SK-N-SH (cell line): ENCODE measurements at places on chromosomes 5 and 9. TPM values are rescaled to one million over a fixed set of nuclear protein-coding genes. Genes with fewer than 3 reads are reported as not detected.
A peak's percentile ranks its signal among the peaks of the same experiment; 100 is the strongest.

DNA sequence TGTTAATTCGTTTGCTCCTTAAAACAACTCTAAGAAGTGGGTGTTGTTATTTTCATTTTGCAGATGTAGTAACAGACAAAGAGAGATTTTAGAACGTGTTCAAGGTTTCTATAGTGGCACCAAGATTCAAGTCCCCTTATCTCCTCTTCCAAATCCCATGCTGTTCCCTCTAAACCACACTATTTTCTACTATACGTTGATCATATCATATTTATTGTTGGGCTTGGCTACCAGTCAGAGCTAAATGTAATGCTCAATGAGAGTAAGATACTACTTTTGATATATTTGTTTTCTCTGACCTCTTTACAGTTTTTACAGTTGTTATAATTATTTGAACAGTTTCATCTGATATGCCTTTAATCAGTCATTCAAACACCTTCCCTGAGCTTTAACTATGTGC, 212.9 kb downstream of the EFNA5 start:
- no peak for DNase-seq

- no peak for DNase-seq
Measured at GRCh38 chr5:149798466-149798865, 68.4 kb downstream of the PPARGC1B start.

GRCh38 chr5:2415678-2416077, 335.8 kb downstream of the IRX2 start:
- peak; percentile 27 for DNase-seq

DNA sequence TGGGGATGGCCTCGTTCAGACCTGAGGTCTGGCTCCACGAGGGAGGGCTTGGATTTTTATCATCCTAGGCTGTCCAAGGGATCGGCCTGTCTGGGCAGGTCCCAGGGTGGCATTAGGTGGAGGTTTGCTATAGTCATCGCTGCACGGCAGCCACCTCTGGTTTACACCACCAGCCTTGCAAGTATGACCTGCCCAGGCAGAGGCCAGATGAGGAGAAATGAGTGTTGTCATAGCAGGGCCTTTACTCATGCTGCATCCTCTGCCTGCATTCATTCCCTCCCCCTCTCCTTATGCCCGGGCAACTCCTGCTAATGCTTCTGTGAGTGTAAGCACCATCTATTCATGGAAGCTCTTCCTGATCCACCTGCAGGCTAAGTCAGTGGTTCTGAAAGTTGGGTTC, 15.3 kb upstream of the NDST1 start:
- DNase-seq, result no peak

GRCh38 chr9:124752967-124753366, 18.1 kb downstream of the NR6A1 start:
- DNase-seq, result peak; percentile 29

GRCh38 chr5:72991394-72991793, 35.6 kb downstream of the FCHO2 start:
- DNase-seq, result no peak

Gene SH2D3C
- polyA plus RNA-seq, result 0.15 and 0.52 TPM in 2 replicates

Gene TMEM174
- not detected in 2 replicates for polyA plus RNA-seq

DNA sequence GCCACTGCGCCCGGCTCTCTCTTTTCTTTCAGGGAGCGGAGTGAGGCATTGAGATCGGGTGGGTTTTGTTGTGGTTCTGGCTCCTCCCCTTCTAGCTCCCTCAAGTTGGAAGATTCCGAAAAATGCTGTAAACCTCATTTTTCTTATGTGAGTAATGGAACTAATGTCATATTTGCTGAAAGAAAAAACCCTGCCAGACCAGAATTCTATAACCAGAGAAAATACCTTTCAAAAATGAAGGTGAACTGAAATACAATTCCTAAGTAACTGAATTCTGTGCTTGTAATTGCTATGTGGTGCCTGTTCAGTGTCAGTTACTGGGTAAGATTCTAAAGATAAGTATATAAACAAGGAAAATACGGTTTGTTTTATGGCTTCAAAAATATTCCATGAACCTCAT, 30.9 kb upstream of the CDK20 start:
- no peak for DNase-seq

Gene RHOBTB3
- 59.3 and 73.6 TPM in 2 replicates for polyA plus RNA-seq

DNA sequence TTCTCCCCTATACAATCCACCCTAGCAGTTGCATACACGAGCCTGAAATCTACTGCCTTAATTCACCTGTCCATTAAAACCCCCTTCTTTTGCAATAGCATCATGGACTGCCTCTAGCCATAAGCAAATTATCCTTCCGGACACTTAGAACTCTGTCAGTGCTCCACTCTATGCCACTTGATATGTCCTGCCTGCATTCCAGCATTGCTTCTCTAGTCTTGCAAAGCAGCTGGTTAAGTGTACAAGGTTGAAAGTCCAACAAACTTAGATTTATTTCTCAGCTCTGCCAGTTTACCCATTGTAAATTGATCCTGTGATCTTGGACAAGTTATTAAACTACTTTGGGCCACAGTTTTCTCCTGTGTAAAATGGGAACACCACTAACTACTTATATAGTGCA, 197.9 kb downstream of the EPB41L4A start:
- DNase-seq, result no peak

DNA sequence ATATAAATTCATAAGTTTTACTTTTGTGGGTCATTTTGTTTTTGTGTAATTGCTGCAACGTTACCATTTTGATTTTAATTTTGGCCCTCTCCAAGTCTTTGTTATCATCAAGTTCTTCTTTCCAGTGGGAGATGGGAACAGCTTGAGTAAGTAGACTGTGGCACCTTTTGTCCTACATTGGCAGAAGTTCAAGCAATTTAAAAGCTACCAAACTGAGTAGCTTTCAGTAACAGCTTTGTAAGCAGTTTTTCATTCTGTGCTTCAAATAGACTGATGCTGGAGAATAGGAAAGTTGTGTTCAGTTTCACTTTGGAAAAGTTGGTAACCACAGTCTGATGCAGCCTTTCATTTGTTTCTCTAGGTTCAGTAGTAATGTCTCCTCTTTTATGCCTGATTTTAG, 47.8 kb upstream of the TMED7 start:
- DNase-seq, result no peak

Gene GCNT1
- polyA plus RNA-seq, result 0.76 and 1.1 TPM in 2 replicates

Gene DRD1
- 0.02 TPM in 1 of 2 replicates, not detected in the other for polyA plus RNA-seq

DNA sequence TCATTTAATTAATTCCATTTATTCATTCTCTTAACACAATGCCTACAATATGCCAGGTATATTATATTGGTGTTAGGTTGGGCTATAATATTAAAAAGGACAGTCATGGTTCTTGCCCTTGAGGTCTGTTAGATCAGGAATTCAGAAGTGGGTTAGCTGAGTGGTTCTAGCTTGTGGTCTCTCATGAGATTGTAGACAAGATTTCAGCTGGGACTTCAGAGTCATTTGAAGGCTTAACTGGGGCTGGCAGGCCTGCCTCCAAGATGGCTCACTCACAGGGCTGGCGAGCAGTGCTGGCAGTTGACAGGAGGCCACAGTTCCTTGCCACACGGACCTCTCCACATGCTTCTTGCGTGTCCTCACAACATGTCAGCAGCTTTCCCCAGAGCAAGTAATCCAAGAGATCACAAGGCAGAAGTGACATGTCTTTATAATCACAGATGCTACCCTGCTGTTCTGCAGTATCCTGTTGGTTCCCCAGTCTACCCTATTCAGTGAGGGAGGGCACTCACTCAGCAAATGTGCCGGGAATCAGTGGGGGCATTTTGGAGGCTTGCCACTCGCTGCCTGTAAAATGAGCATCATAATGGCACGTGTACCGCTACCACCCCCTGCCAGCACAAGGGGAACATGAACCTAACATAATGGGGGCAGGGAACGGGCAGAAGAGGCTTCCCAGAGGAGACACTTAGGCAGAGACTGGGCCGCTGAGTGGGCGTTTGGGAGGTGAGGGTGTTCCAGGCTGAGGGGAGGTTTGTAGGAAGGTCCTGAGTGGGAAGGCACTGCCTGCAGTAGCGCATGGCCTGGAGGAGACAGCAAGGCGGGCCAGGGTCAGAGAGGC, 70.0 kb downstream of the EXOSC2 start:
- DNase-seq, result no peak

- no peak for DNase-seq
Measured at GRCh38 chr5:61257421-61257820, 74.6 kb upstream of the ZSWIM6 start.

DNA sequence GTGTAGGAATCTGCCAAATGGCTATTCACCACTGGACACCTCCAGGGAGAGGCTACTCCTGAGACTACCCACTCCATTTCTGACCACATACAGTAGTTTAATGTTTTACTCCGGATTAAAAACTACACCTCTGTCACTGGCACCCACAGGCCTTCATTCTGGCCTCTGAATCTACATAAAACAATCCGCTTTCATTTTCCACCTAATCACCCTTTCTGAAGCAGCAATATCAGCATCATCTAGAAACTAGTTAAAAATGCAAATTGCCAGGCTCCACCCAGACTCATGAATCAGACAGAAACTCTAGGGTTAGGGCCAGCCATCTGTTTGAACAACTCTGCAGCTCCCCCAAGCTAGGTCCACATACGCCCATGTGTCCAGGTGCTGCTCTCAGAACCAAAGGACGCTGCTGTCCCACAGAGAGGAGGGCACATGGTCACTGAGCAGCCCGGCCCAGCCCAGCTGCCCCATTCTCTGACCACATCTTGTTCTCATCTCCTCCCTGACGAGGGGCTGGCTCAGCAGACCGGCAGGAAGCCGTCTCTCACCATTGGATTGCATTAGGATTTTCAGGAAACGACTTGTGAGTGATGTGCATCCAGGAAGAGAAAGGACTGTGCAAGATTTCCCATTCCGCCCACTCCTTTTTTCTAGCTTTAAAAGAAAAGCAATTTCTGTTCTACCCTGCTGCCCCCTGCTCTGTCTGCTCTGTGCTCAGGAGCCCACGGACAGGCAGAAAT, 34.7 kb downstream of the ADAM19 start:
- DNase-seq, result peak; percentile 37

DNA sequence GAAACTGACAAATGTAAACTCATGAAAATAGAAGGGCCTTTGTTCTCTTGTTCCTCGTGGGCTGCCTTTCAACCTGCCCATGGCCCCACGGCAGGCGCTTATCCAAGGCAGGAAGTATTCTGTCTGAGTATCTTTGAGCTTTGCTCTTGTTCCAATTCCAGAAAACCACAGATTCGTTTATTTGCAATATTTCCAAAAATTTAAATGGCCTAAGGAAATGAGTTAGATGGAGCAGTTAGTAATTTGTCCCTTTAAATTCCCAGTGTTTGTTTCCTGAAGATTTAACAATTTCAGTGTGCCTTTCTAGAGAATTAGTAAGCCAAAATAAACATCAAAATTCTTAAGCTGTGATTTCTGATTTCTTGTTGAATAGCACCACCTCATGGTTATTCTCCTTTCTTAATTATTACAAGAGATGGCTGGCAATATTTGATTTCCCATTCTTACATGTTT, 299.4 kb upstream of the RASA1 start:
- DNase-seq, result peak; percentile 0

GRCh38 chr5:143322176-143322575, 81.3 kb downstream of the NR3C1 start:
- DNase-seq, result no peak

DNA sequence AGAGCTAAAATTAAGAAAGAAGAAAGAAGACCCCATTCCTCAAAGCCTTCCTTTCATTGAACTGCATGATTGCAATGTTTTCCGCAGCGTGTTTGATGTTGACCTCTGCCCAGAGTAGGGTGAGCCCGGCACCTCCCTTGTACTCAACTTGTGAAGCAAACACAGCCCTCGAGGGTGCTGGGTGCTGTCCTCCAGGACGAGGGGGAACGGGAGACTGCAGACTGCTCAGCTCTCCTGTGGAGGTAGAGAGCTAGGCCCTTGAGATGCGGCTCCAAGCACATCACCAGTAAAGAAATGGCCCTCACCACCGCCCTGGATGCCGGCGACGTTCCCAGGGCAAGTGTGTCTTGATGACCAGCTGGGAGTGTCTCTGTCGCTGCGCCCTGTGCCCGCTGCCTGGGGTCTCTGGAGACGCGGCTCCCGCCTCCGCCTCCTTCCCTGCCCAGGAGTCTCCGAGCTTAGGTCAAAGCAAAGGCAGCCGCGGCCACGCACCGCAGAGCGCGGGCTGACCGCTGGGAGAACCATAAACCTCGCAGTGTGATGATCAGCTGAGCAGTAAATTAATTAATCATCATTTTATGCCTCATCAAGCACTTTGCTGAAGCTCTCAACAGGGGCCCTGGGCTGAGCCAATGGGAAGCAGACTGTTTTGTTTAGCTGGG, 108.7 kb downstream of the IRX2 start:
- DNase-seq, result no peak

Gene IFNB1
- not detected in 2 replicates for polyA plus RNA-seq

DNA sequence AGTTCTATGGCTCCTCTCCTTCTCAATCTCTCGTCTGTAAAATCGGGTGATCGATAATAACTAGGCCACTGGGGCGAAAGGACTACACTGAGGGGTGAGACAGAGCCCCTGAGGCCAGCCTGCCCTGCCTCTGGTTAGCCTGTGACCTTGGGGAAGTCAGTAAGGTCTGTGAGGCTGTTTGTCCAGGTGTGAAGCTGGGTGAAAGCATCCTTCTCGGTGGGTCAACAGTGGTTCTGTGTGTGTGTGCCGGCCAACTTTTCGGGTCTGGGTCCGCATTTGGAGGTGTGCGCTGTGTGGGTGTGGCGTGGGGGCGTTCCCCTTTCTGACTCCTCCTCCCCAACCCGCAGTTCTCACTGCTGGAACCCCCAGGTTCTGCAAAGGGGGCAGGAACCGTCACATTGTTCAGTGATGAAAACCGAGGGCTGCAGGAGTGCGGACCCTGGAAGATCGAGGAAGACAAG, 5.0 kb upstream of the RNF44 start:
- DNase-seq, result no peak

DNA sequence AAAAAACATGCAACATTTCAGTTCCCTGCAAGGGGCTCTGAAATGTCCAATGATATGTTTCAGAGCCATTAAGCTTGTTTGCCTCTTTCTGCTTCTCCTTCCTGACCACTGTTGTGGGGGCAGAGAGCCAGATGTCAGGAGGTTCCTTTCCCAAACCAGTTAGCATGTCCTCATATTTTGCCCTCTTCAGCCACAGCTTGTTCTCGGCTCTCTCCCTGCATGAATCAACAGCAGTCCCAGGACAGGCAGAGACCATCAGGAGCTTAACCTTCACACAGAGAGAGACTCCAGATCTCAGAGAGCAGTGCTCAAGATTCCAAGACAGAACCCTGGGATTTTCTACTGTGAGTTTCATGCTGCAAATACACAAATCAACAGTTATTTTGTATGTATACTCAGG, 218.5 kb downstream of the COMMD10 start:
- DNase-seq, result no peak

GRCh38 chr9:106583751-106584150, 279.2 kb upstream of the ZNF462 start:
- DNase-seq, result no peak

Gene ADAMTSL1
- polyA plus RNA-seq, result 114 and 163 TPM in 2 replicates

- no peak for DNase-seq
Measured at GRCh38 chr5:61000887-61001286, 55.9 kb downstream of the NDUFAF2 start.
